DMS79 (cell line): ENCODE measurements at places on chromosomes 7 and 10.

DNA sequence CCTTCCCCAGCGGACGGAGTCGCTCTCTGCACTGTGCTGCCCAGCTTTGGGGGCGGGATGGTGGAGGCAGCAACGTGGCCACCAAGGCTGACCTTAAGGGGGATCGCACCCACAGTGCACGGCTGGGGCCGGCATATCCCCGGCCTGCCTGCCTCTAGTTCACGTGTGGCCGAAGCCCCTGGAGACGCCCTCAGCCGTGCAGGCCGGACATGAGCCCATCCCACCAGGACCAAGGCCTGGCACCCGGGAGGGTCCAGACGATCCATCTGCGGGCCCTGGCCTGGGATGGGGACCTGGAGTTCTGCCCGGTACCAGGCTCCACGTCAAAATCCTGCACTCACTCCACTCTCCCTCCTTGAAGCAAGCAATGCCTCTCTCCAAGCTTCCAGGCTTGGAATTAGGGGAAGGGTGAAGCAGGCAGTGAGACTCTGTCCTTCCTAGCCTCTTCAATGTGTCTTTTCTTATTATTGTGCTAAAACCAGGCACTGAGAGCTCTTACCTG is 520.8 kb downstream of the REEP3 start:
- no peak for DNase-seq

DNA sequence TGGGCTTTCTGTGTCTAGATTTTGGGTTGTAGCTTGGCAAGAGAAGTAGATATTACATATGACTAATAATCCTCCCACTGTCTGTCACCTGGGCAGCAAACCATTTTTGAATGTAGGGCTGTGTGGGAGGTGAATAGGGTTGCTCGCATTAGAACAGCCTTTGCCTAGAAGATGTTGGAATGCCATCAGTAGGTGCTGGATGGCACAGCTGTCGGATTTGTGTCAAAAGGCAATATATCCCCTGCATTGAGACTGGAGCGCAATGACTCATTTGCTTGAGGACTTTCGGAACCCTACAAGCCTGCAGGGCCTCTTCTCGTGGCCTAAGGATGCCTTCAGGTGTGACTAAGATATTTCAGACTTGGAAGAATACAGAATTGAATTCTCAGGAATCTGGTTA is 323.8 kb downstream of the GPR158 start:
- no peak for DNase-seq

GRCh38 chr7:70143075-70144044 is 545.1 kb downstream of the AUTS2 start:
- peak; percentile 84 for DNase-seq

- DNase-seq: no peak
Measured at GRCh38 chr7:32958046-32959025, 1.1 kb downstream of the FKBP9 start.

DNA sequence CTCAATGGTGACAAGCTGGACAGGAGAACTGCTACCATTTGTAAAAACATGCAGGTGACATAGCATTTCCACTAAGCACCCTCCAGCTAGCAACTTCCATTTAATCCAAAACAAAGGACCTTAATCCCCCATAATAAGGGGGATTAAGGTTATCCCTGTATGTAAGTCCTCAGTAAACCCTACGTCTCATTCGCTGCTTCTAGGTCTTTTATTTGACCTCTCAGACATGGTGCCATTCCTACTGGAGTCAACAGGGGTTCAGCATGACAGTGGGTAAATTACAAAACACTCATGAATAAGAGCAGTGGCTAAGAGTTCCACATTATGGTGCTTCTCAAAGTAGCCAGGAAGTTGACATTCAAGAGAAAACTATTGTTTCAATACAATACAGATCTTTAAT is 121.8 kb upstream of the CAV2 start:
- DNase-seq: no peak

DNA sequence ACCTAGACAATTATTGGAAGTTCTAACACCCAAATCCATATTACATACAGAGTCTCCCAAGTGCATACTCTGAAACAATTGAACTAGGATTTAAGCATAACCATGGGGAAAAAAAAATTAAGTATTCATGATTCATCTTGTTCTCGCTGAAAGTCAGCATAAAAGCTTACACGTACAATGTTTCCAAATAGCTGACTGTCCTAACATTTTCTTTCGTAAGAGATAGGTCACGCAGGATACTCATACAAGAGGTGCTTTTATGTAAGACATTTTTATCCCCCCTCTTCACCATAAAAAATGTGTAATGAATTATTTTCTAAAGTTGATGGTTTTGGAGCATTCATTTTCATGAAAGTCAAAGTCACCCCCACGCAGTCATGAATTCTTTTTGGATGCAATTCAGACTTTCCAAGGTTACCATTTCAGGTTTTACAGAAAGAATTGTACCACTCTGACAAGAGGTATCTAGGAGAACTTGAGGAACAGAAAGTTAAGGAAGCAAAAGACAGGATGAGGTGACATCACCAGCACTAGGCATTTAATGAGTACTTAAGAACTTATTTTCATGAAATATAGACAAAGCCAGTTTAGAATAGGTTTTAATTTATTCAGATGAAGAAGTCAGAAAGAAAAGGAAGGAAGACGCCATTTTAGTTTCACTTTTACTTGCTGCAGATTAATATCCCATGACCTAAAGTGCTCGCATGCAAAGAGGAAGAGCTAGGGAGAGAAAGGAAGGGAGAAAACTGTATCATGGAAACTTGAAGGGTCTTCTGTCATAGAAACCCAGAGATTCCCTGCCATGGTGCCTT is 55.8 kb downstream of the TMEM26 start:
- no peak for DNase-seq

DNA sequence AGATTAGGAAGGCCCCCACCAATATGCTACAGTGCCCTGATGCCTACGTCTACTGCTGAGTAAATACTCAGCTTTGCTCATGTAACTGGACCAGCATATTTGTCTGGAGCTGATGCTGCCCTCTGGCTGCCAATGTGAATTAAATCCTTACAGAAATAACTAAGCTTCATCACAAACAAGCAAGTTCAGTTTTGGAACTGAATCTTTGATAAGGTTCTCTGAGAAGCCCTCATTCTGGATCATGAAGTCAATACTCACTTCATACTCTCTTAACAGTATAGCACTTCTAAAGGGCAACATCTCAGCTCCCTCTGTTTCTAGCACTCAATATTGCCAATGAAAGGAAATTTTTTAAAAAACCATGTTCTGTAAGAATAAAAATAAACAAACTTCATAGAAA is 246.7 kb downstream of the ETV1 start:
- no peak for DNase-seq

GRCh38 chr10:5450605-5451384 is 38.4 kb downstream of the NET1 start:
- DNase-seq: no peak

- DNase-seq: no peak
Measured at GRCh38 chr7:95476072-95476847, 9.5 kb upstream of the ASB4 start.

GRCh38 chr10:91164520-91165065 is 55.9 kb upstream of the PCGF5 start:
- no peak for DNase-seq

DNA sequence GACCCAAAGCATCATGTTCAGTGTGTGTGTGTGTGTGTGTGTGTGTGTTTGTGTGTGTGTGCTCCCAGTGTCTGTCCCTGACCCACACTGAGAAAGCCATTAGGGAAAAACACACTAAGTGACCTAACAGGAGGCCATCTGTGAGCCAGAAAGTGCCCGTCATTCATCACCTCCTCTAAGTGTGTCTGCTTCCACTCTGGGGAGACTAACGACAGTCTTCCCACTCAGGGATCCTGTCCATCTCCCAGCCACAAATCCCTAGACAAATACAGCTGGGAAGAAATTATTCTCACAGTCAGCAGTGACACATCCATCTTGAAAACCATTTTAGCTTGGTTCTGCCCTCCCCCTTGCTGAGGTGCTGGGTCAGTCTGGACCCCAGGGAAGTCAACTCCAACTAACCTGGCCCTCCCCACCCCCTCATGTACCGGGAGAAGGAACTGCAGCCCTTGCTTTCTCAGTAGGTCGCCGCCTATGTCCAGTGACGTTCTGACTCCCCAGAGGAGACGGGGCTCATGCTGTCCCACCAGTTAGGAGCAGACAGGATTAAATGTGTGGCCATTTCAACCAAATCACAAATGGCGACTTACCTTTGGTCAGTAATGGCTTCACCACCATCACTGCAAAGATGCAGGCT is 296.5 kb upstream of the ZNF32 start:
- DNase-seq: no peak

DNA sequence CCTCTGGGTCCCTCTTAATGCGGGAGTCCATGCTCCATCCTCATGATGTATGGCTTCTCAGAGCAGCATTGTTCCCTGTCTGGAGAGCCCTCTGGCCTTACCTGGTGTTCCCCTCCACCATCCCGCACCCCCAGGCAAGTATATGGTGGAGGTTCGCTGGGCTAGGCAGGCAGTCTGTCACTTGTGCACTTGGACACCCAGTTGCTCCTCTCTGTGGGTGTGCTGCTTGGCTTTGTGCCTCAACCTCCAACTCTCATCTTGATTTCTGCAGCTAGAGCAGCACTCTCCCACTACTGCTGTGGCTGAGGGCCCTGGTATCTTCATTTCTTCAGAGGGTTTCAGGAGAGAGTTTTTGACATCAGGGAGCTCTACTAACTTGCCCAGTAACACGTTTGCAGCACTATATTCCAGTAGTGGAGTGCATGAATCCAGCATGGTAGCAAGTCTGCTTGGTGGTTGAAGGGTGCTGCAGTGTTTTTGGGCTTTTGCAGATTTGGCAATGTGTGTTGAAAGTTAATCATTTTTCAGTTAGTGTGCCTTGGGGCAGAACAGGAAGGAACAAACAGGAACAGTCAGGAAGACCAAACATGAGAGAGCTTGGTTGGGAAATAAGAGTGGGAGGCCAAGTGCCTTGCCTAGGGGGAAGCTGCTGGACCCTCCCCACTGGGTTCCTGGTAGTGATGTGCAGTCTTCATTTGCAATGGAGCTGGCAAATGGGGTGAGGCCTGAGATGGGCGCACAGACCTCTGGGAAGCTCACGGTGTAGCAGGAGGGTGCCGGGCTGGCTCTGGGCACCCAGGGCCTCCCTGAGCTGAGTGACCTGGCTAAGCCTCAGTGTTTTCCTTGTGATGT is 37.4 kb downstream of the TSPAN14 start:
- no peak for DNase-seq

DNA sequence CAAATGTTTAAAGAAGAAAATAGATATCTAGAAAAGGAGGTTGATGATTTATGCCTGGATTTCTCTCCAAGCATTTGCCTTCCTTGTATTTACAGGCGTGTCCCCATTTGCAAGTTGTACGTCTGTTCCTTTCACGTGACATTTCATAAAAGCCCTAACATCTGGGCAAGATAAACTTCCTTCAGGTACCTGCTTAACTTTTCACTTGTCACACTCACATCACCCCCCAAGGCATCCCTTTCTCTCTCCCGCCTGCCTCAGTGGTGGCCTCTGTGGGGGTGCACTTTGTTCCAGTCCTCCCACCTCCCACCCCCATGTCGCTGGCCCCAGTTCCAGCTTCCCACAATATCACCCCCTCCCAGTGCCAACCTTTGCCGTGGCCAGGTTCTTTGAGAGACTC is 6.7 kb downstream of the TWIST1 start:
- no peak for DNase-seq

DNA sequence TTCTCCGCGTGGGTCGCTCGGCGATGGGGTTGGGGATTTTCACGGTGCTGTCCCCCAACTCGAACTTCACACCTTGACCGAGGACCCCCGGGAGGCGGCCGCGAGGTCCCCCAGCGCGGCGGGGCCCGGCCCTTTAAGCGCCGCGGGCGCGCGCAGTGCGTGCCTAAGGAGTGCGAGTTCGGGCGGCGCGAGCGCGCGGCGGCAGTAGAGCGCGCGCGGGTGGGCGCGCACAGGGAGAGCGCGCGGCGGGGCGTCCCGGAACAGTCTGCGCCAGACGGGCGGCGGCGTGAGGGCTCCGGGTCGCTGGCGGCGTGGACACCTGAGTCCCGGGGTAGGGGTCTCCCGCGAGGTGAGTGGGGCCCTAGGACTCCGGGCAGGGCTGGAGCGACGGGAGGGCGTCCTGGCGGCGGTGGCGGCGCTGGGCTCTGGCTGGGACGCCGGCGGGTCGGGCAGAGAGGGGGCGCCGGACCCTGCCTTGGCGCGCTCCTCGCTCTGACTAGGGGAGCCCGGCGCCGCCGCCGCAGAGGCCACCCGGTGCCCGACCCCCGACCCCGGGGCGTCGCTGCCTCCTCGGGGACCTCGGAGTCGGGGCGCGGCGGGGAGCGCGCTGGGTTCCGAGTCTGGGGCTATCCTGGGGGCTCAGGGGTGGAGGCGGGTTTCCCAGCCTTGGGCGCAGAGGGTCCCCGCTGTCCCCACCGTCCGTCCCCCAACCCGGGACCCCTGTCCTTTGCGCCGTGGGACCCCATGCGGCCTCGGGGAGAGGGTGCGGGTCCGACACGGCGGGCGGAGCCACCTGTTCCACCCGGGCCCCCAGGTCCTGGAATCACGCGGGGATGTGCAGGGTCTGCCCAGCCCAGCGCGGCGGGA is at the start of gene PROSER2:
TSS of gene PROSER2 (plus strand) at position 235 of the 867 bp plus-strand sequence. CDS start 28,722 bp downstream, outside the sequence.
- no peak for DNase-seq

DNA sequence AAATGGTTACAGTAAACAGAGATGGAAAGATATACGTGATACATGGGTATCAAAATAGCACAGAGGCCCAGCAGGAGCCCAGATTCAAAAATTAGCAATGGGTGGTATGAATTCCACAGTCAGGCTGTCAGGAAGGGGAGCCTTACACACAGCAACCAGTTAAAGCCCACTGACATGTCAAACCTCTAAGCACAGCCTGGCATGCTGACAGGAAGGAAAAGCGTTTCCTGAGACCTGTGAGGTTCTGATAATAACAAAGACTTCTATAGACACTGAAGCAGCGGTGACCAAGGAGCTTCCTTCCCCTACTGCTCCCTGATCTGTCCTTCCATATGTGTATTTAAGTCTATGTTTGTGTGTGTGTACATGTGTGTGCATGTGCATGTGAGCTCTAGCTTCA is 89.9 kb downstream of the PHYHIPL start:
- no peak for DNase-seq

DNA sequence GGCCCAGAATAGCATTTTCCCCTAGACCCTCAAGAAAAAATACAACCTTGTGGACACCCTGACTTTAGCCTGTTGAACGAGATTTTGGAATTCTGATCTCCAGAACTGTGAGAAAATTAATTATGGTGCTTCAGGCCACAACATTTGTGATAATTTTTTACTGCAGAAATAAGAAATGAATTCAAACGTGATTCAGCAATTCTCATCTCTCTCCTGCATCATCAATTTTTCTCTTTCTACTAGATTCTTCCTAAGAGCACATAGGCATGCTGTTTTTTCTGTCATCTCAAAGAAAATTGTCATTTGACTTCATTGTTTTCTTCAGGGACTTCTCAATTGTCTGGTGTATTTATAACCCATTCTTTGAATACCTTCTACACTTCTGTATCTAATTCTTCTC is 8.9 kb upstream of the AKR1C2 start:
- no peak for DNase-seq

DNA sequence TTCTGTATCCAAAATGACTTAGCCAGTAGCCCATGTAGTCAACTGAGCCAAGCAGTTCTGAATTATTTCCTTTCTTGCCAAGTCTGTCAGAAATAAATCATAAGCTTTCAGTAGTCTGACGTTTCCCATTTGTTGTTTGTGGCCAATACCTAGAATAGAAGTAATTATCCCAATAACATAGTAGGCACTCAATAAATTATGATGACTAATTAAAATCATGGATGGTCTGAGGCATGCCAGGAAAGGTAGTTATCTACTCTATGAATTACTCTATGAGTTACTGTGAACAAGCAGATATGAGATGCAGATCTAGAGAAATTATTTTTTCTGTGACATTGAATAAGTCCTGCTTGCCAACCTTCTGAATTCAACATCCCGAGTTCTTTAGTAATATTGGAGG is 2.3 kb downstream of the CABCOCO1 start:
- DNase-seq: no peak
